Activated naive CD8-positive, alpha-beta T cell treated with anti-CD3 and anti-CD28 coated beads, Interleukin-2, amount 10 ng/mL, durations not matched to agents 7 days and 5 days (primary cell): ENCODE measurements at places on chromosomes 2 and 18. TPM values are rescaled to one million over a fixed set of nuclear protein-coding genes. Genes with fewer than 3 reads are reported as not detected.

Gene SMCHD1
- 177 TPM for total RNA-seq

Gene SLC38A11
- total RNA-seq = not detected

DNA sequence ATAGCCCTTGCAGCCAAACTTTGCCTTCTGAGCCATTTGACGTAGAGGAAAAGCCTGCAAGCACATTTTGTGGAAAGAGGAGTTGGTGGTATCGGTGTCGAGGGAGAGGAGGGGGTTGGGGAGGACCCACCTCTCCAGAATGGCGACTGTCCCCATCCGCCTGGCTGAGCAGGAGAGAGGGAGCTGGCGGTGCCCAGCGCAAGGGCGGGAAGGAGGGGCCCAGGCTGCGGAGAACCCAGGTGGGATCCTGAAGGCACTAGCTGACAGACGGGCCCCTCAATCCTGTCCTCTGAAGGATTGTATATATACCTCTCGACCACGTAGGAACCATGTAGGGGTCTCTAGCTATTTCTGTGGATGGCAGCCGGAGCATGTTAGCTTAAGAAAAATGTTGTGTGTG lies 200.3 kb downstream of the LOXHD1 start:
- no peaks in the 10 kb centered on the region for H3K36me3 ChIP-seq
- no peak overlapping the region for H3K4me3 ChIP-seq
- H3K27me3 ChIP-seq = no peaks in the 10 kb centered on the region
- no peak overlapping the region for H3K27ac ChIP-seq
- H3K4me1 ChIP-seq = no peaks in the 10 kb centered on the region

Gene OSR1
- not detected for total RNA-seq

GRCh38 chr2:54176577-54176976 lies 61.2 kb downstream of the ACYP2 start:
- DNase-seq = no peak
- no peak overlapping the region for H3K27ac ChIP-seq
- no peaks in the 10 kb centered on the region for H3K27me3 ChIP-seq
- H3K4me3 ChIP-seq = no peak overlapping the region
- no peaks in the 10 kb centered on the region for H3K4me1 ChIP-seq
- no peaks in the 10 kb centered on the region for H3K36me3 ChIP-seq

Gene MRPL33
- total RNA-seq = 47.7 TPM

Gene ZNF385B
- total RNA-seq = not detected

GRCh38 chr2:236862961-236863728 lies 222.5 kb upstream of the COPS8 start:
- no peaks in the 10 kb centered on the region for H3K27me3 ChIP-seq
- no peaks in the 10 kb centered on the region for H3K36me3 ChIP-seq
- no peak for DNase-seq

Gene GALNT3
- 5.0 TPM for total RNA-seq

Gene RTP5
- total RNA-seq = 0.60 TPM

- H3K4me3 ChIP-seq = no peak overlapping the region
- DNase-seq = no peak
- no peak overlapping the region for H3K27ac ChIP-seq
- H3K4me1 ChIP-seq = no peaks in the 10 kb centered on the region
Observed at GRCh38 chr2:226495466-226496272, 304.0 kb downstream of the IRS1 start.

Gene ATP6V1B1
- total RNA-seq = not detected
